Purkinje cell (primary cell): ENCODE measurements at places on chromosomes 12 and 14. TPM values are rescaled to one million over a fixed set of nuclear protein-coding genes. Genes with fewer than 3 reads are reported as not detected.

The DNAH10 gene
- polyA plus RNA-seq: 1.8 TPM in 2 replicates

The TBX3 gene
- 0.88 TPM in 1 of 2 replicates, not detected in the other for polyA plus RNA-seq

The DHH gene
- polyA plus RNA-seq: 0.24 and 0.94 TPM in 2 replicates

The PTPRR gene
- 942 and 977 TPM in 2 replicates for polyA plus RNA-seq

The B4GALNT3 gene
- polyA plus RNA-seq: 0.74 TPM in 1 of 2 replicates, not detected in the other

The CLEC1B gene
- not detected in 2 replicates for polyA plus RNA-seq

The INHBC gene
- not detected in 2 replicates for polyA plus RNA-seq

The TIMELESS gene
- 0.20 and 0.63 TPM in 2 replicates for polyA plus RNA-seq

The PRORP gene
- 19.1 and 26.6 TPM in 2 replicates for polyA plus RNA-seq

The CLECL1 gene
- not detected in 2 replicates for polyA plus RNA-seq
